ENCODE measurements at places on chromosomes 5 and 9.

GRCh38 chr5:160702934-160703333 is 149.1 kb downstream of the ATP10B start:
- no peak for DNase-seq

- DNase-seq: no peak
These were observed 762 bp upstream of the ST6GALNAC4 start for GRCh38 chr9:127917603-127918002.

DNA sequence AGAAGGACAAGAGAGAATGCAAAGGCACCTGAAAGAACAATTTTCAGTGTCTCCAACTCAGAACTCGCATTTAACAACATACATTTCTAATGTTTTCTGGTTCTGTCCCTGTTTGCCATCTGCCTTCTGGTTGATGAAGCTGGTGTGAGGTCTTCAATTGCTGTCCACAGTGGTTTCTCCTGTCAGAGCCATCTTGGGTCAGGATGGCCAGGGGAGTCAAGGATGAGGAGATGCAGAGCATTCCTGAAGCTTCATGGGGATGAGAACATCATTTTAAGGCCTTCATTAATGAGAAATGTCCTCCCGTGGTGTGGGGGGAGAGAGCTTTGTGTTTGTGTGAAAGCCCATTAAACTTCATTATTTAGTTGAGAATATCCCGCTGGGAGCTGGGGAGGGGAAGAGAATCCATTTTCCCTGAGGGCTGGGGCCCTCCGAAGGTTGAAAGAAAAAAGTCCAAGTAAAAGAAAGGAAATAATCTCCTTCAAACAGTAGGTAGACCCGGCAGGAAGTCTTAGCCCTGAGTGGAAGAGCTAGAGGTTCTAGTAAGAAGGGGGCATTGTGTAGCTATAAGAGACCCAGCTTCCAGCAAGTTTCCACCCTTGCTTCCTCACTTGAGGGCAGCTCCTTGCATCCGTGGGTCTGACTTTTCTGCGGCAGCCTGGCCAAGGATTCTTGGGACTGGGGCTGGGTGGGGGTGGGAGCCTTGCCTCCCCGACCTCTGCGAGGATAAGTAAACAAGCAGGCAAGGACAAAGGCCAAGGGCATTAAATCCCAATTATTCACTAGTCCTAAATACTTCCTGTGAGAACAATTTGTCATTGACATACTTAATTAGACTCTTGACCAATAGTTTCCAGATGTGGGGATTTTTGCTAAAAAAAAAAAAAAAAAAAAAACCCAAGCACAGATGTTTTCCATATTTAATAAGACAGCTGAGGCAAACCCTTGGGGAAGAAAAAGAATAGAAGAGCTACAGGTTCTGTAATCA is 119.2 kb downstream of the MSX2 start:
- no peak for DNase-seq

GRCh38 chr9:132795511-132796303 is 82.4 kb downstream of the AK8 start:
- DNase-seq: peak; percentile 30

DNA sequence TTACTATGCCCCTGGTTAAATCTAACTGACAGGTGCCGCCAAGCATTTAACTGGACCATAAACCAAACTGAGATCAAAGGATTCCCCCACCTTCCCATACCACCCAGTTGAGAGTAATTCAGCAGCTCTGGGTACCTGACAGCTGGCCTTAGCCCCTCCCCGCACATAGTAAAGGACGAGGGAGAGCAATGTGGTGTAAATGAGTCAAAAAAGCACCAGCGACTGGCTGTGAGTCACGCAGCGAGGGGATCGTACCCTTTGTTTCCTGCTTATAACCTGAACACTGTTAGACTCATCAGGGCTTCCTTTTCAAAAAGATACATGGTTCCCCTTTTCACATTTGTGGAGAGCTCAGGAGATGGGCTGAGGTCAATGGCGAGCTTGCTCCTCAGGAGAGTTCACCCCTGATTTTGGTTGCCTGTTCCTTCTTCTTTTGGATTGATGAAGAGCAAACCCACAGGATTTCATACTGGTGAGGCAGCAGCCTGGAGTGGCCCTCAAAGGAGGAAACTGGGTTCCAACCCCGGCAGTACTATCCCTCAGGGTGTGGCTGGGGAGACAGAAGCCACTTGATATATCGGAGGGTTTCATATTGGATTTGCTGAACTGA is 71.5 kb downstream of the ANKRD33B start:
- peak; percentile 89 for DNase-seq

GRCh38 chr9:13865869-13866268 is 448.1 kb downstream of the NFIB start:
- DNase-seq: no peak

GRCh38 chr5:64874753-64875152 is 106.0 kb downstream of the CWC27 start:
- no peak for DNase-seq

DNA sequence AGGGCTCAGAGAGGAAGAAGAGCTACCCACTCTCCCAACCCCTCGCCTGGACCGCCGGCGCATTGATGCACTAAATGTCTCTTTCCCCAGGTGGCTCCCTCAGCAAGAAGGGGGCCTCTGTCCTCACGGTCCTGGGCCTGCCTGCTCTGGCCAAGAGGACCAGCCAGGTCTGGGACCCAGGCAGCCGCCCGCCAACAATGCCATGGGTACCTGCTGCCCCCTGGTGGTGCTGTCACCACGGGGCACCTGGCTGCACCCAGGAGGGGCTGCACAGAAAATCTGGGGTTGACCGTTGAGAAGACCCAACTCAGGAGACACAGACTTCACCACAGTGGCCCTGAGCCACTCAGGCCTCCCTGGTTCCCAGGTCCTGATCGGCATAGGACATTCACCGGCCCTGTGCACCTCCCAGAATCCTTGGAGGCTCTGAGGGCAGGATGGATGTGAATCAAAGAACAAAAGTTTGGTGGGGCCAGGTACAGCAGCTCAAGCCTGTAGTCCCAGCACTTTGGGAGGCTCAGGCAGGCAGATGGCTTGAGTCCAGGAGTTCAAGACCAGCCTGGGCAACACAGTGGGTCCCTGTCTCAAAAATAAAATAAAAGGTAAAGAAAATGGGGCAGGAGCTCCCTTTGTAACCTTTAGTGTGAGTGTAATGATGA is 2.4 kb upstream of the VAV2 start:
- DNase-seq: peak; percentile 92

DNA sequence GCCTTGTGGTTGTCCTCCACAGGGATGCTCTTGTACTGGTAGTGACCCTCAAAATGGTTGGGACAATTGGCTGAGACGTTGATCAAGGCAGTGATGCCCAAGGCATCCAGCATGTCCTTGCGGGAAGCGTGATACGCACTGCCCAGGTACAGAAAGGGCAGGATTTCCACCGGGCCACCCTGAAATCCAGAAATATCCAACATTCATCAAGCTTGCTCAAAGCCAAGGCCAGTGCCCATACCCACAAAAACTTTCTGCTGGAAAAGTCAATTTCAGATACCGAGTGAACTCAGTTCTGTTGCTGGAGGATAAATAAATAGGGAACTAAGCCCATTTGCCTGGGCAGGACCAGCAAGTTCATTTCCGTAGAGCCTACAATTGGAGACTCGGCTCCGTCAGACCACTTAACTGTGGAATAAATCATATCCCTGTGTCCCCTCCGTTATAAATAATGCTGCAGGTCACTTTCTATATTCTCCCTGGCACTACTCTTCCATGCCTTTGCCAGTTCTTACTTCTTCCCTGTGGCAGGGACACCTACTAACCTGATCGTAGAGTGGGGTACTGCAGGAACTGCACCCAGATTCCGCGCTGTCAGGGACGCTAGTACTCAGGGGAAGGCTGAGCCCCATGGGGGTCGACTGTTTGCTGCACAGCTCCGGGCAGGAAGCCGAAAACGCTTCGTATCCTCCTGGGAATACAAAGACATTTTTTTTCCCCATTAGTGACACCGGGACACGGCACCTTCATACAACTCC is 1.2 kb downstream of the DUSP1 start:
- DNase-seq: peak; percentile 66

GRCh38 chr5:72558046-72558336 is 50.8 kb upstream of the ZNF366 start:
- no peak for DNase-seq

- DNase-seq: no peak
These were observed 127.0 kb downstream of the ARRDC3 start for GRCh38 chr5:91256142-91256524.

- no peak for DNase-seq
These were observed 105.2 kb downstream of the DPYSL3 start for GRCh38 chr5:147404706-147405105.

GRCh38 chr5:125409234-125409860 is 662.9 kb upstream of the ZNF608 start:
- DNase-seq: no peak

DNA sequence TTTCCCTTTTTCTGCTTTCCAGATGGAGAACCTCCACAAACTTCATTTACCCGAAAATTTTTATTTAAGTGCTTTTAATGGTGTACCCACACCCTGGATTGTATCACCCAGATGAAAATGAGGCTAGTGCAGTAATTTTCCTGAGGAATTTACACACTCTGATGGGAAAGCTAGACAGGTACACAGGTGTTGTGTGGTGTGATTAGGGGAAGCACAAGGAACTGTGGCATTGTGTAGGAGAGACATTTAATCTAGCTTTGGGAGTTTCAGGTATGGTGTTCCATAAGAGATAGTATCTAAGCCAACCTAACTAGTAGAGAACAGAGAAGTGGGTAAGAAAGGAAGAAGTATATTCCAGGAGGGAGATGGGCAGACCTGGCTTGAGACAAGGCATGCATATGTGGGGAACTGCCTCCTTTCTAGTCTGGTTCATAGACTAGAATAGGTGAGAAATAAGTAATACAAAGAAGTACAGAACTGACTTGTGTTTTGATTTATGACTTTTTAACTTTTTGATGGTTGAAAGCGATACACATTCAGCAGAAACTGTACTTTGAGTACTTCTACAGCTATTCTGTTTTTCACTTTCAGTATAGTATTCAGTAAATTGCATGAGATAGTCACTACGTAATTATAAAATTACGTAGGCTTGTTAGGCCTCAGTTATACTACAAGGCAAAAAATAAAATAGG is 22.9 kb upstream of the ROPN1L start:
- DNase-seq: no peak

DNA sequence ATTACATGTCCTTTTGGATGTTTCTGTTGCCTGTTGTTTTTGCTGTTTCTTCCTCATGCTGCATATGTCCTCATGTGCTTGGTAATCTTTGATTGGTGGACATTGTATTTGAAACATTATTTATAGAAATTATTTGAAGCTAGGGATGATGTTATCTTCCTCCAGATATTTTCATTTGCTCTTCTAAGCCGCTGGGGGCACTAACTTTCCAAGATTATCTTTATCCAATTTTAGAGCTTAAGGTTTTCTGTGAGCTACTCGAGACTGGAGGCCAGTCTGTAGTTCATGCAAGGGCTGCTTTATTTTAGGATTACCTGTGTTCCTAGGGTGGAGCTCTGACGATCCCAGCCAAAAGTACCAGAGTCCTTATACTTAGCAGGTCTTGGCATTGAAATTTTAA is 40.9 kb downstream of the STX17 start:
- no peak for DNase-seq

DNA sequence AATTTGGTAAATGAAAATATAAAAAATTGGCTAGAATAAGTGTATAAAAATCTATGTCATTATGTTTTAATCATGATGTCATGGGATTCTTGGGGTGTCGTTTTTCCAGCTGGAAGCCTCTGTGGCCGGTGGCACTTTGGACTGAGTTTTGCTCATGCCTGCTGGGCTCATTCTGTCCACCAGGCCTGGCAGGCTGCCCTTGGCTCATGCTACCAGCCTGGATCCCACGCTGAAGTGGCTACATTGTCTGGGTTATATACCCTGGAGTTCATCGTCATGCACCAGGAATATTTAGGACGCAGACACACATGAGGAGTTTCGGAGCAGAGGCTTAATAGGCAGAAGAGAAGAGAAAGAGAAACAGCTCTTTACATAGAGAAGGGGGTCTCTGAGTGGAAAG is 1913.7 kb upstream of the WWC1 start:
- no peak for DNase-seq

DNA sequence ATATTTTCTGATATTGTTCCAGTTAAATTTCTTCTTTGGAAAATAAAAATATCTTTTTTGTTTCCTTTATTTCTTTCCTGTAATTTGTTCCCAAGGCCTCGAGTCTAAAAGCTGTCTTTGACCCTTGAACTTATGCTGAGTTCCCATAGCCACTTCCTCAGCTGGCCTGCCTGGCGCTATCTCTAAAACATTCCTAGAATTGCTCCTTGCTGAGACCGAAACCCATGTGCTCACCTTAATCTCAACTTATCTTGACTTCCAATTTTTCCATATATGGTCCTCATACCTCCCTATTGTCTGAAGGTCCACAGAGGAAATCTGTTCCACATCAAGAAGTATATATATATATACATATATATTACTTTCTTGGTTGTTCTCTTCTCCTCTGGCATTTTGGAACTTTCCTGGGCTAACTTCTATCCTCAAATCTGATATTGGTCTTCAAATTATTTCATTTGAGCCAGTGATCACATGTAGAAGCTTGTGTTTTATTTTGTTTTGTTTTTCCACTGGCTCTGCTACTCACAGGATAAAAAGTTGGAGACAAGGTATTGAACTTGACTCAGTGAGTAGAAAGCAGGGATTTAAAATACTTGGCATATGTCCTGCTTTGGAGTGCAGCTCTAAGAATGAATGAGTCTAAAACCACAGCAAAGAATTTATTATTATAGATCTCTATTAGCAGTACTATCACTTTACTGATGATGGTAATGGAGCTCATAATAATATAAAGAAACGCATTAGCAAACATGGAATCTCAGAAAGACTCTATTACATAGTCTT is 45.2 kb downstream of the ENC1 start:
- no peak for DNase-seq

DNA sequence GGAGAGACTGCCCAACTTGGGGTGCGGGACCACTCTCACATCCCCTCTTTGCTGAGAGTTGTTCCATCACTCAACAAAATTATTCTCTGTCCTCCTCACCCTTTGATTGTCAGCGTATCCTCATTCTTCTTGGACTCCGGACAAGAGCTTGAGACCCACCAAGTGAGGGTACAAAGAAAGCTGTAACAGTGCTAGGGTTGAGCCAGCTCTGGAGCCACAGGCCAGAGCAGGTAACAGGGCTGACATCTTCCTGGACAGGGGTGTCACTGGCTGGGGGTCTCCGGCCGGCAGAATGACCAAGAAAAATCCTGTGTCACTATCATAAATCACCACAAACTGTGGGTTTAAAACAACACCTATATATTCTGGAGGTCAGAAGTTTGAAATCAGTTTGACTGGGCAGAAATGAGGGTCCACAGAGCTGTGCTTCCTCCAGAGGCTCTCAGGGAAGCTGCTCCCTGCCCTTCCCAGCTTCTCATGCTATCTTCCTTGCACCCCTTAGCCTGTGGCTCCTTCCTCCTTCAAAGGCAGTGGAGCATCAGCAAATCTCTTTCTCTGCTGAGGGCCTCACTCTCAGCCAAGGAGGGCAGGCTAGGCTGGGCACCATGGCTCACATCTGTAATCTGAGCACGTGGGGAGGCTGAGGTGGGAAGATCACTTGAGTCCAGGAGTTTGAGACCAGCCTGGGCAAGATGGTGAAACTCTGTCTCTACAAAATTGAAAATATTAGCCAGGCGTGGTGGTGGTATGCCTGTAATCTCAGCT is 4.1 kb upstream of the BBLN start:
- DNase-seq: peak; percentile 57

DNA sequence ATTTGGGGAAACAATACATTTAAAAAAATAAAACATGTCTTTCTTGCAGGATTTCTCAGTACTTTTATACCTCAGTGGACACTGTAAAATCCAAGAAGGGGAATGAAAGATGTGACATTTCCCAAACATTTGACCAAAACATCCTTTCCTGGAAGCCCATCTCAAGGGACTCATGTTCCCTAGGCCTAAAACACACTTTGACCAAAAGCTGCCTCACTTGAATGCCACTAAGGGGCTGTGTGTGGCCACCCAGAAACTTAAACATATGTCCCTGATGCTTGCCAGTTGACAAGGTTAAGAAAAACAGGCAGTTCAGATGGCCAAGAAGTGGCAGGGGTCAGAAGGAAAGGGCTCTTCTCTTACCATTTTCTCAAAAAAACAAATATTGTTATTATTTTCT is 73.6 kb downstream of the EPB41L4B start:
- DNase-seq: no peak

Measured in activated effector memory CD4-positive, alpha-beta T cell treated with anti-CD3 and anti-CD28 coated beads, Interleukin-2, amount 50 U/mL, for 16 hours (primary cell).